Frontal cortex (tissue), 4 donors: ENCODE measurements at places on chromosomes 6 and 20.

DNA sequence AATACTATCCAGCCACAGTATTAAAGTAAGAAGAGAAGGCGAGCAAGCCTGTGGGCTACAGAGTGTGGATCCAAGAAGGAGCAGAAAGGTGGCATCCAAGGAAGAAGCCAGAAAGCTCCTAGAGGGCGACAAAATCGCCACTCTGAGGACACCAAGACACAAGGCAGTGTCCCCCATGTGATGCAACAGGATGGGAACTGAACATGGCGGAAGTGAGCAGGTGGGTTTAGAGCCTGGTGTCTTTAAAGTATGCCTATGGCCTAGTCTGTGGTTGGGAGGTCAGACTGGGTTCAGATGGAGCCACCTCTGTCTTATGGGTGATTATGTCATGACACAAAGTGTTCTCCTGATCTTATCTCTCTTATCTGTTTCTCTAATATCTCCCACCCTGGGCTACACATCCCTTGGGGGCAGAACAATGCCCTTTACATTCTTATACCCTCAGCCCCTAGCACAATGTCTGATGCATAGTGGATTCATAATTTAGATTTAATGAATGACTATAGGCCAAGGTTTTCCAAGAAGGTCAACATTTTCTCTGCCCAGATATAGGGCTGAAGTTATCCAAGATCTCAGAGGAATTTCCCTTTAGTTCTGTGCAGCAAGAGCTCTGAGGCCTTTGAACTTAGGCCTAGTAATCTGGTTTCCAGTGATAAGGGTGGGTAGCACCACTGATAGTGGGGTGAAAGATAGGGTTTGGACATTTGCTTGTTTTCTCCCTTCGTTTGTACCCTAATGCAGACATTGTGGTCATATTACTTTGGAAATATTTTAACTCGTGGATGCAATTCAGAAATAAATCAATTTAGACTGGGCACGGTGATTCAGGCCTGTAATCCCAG is 167.3 kb upstream of the AKIRIN2 start:
- DNase-seq, result no peak

DNA sequence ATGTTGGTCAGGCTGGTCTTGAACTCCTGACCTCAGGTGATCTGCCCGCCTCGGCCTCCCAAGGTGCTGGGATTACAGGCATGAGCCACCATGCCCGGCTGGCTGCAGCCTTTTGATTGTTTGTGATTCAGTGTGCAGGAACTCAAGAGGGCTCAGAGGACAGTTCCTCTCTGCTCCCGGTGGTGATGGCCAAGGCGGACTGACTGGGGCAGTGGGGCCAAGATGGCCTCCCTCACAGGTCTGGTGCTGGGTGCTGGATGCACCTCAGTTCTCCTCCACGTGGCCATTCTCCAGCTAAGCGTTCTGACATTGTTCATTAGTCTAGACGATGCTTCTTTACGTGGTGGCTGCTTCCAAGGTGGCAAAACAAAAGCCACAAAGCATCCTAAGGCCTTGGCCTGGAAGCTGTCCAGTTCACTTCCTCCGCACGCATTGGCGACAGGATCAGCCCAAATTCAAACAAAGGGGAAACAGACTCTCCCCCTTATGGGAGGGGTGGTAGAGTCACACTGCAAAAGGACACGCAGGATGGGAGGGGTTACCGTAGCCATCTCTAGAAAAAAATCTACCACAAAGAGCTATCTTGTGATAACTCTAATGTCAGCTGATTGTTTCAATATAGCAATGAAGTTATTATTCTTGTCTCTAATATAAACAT is 146.9 kb downstream of the FOXC1 start:
- DNase-seq, result no peak

DNA sequence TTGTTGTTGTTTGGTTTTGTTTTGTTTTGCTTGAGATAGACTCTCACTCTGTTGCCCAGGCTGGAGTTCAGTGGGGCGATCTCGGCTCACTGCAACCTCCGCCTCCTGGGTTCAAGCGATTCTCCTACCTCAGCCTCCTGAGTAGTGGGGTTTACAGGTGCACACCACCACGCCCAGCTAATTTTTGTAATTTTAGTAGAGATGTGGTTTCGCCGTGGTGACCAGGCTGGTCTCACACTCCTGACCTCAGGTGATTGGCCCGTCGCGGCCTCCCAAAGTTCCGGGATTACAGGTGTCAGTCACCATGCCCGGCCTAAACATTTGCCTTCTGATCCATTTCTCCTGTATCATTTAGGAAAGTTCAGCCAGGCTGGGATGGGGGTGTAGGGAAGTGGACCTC is 17.7 kb downstream of the DUSP22 start:
- DNase-seq, result no peak

DNA sequence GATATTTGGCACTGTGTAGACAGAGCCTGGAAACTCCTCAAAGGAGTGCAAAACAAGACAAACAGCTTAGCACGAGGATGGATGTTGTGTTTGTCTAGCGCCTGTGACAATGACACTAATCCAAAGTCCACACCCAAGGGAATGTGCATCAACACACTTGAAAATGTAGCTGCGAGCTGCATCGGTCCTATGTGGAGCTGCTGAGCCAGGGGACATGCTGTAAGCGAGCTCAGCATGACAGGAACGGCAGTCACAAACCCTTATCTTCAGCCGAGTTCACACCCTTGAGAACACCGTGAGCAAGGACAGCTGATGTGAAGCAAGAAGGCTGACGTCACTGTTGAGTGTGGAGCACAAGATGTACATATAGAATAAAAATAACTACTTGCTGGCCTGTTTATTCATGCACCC is 684.3 kb downstream of the QKI start:
- DNase-seq, result no peak

- no peak for DNase-seq
Observed at GRCh38 chr6:112568066-112568465, 220.9 kb downstream of the RFPL4B start.

DNA sequence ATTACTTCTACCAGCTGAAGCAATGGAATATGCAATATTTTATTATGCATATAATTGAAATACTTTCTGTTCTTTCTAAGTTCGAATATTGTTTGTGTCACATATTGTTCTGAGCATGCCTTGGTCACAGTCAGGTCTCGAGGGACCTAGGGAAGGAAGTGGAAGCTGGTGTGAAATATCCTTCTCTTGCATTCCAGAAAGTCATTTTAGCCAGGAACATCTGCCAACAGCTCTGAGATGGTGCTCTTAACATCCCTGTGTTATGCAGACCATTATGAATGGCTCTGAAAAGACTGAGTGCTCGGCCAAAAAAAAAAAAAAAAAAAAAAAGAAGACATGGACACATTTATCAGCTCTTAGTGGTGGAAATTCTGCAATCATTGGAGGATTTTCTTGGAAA is 132.7 kb upstream of the JAG1 start:
- no peak for DNase-seq

- no peak for DNase-seq
Observed at GRCh38 chr20:59178983-59179595, 15.5 kb downstream of the ZNF831 start.
